ENCODE measurements at places on chromosomes 1 and 21. TPM values are rescaled to one million over a fixed set of nuclear protein-coding genes. Genes with fewer than 3 reads are reported as not detected.

The IL20 gene
- polyA plus RNA-seq = not detected

The LCE6A gene
- not detected for polyA plus RNA-seq

GRCh38 chr1:168216171-168216570, 9.6 kb upstream of the SFT2D2 start:
- no peak for DNase-seq

GRCh38 chr1:161066694-161067093, 3.0 kb downstream of the ARHGAP30 start:
- no peak for DNase-seq

- DNase-seq = no peak
These were observed 256.8 kb downstream of the TOMM20 start for GRCh38 chr1:234871710-234872271.

DNA sequence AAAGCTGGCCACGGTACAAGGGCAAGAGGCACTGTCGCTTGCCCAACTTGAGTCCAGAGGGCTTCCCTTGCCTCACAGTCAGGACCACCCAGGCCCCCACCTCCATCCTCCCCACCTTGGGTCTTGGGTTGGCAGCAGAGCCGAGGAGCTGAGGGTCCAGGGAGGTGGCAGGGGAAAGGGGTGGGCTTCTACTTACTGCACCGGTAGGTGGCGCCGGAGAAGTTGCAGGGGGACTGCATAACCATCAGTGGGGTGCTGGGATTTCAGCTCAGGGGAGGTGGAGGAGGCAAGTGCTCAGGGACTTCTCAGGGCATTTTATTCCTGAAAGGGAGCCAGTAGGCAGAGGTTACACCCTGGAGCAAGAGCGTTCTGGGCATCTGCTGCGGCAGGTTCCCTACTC, 44.0 kb downstream of the TRIM62 start:
- no peak for DNase-seq

DNA sequence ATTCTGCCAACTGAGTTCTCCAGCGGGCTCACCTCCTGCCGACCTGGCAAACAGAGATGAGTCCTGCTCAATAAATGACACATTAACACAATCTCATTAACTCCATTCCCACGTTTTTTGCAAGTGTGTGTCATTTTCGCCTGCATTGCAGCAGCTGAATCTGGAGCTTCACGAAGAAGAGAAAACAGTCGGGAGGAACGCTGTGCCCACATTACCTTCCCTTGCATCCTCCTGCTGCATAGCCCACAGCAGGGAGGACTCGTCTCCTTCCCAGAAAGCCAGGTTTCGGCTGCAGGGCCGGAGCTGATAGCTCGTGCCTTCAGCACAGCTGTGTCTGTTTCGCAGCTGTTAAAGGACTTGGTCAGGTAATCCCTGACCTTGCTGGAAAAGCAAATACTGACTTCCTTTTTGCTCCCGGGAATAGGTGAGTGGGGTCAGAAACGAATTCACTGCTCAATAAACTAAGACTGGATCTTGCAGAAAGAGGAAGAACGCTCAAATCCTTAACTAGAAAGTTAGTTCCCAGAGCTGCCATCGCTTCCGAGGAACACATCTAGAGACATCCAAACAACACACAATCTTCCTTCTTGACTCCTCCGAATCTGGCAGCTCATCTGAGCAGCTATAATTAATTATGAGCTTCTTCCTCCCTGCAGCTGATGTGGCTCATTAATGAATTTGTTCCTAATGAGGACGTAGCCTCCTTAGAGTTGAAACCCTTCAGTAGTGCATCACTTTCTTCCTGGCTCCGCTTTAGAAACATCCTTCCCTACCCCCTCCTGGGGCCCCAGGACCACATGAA, 33.0 kb downstream of the KANK4 start:
- no peak for DNase-seq
